ENCODE measurements at places on chromosomes 1 and 21.

GRCh38 chr21:14917762-14918161, 147.0 kb downstream of the NRIP1 start:
- DNase-seq = no peak

GRCh38 chr1:71780681-71781080, 501.7 kb downstream of the NEGR1 start:
- DNase-seq = no peak

DNA sequence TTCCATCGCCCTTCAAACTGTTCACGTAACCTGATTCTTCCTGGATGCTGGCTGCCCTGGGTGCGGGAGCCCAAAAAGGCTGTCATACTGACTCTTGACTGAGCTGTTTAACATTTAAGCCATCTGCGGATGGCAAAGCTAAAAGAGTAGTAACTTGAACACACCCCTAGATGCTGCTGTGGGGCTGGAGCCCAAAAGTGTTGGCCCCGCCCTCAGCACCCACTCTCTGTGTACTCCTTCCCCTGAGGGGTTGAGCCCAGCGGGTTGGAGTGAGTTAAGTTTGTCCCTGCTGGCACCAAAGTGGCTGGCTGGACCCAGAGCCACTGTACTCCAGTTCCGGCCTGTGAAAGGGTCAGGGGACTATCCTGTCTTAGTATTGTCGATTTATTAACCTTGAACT, 640.6 kb downstream of the PTPRU start:
- no peak for DNase-seq

DNA sequence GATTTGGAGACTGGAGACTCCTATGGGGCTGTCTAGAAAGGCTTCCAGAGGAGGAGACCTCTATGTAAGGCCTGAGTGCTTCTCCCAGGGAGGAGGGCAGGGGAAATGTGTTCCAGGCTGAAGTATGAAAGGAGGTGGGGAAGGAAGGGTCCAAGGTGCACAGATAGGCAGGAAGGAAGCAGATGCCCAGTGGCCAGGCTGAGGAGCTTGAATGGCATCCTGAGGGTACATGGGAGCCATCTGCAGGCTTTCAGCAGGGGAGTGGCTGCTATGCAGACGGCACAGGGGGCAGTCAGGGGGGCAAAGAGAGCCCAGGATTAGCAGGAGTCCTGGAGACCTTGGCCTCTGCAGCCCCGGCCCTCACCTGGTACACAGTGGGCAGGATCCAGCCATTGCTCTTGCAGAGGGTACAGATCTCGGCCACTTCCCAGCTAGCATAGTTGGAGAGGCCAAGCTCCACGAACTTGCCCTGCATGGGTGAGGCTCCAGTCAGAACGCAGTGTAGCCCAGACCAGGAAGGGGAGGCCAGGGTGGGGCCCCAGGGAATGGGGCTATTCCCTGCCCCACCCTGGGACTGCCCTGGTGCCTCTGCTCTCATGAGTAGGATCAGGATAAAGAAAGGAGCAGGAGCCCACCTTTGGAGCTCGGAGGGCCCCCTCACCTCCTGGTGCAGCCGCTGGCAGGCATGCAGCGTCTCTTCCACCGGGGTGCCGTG, 4.0 kb downstream of the AKR7A2 start:
- no peak for DNase-seq

- no peak for DNase-seq
Observed at GRCh38 chr1:197933016-197933415, 15.8 kb downstream of the LHX9 start.

GRCh38 chr1:79431340-79431739, 424.8 kb upstream of the ADGRL4 start:
- no peak for DNase-seq

- DNase-seq = no peak
Observed at GRCh38 chr1:67009792-67010191, 44.2 kb downstream of the SLC35D1 start.

DNA sequence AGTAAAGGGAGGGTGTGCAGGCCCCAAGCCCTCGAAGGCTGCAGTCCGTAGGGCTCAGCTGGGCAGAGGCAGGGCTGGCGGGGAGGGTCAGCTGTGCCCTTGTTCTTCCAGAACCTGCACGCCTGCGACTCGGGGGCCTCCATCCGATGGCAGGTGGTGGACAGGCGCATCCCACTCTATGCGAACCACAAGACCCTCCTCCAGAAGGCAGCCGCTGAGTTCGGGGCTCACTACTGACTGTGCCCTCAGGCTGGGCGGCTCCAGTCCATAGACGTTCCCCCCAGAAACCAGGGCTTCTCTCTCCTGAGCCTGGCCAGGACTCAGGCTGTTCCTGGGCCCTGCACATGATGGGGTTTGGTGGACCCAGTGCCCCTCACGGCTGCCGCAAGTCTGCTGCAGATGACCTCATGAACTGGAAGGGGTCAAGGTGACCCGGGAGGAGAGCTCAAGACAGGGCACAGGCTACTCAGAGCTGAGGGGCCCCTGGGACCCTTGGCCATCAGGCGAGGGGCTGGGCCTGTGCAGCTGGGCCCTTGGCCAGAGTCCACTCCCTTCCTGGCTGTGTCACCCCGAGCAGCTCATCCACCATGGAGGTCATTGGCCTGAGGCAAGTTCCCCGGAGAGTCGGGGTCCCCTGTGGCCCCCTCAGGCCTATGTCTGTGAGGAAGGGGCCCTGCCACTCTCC, 13.6 kb upstream of the LRRC3 start:
- no peak for DNase-seq

DNA sequence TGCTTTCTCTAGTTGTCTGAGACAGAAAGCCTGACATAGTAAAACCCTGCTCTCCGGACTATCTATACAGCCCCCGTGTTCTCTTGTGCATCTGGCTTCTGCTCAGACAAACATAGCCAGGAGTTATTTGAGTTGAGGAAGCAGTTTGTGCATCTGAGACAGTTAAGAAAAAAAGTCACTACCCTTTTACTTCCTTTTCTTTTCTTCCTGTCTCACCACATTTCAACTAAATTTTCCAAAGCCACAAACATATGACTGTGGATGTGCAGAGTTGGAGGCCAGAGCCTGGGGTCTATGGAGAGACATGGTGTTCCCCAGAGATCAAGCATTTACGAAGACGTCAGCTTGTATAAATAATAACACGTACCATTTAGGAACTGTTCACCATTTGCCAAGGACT, 158.5 kb upstream of the FGGY start:
- no peak for DNase-seq

- DNase-seq = no peak
Observed at GRCh38 chr1:51755437-51755836, 123.1 kb downstream of the NRDC start.

DNA sequence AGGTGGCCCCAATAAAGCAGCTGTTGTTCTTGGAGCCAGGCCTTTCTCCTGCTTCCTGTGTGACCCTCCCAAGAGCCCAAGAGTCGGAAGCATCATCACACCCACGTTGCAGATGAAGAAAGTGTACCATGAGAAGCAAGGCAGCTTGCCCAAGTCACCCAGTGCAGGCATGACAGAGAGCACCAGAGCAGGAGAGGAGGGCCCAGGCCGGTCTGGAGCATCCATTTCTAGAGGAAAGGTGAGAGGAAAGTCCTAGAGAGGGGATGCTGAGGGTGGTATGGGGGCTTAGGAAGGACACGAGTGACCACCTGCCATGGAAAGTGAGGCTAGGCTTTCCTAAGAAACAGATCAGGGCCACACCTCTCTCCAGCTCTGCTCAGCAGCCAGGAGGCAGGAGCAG, 47.0 kb downstream of the C1orf198 start:
- no peak for DNase-seq

GRCh38 chr21:42348762-42349161, 2.0 kb downstream of the TFF2 start:
- DNase-seq = no peak

- DNase-seq = no peak
Observed at GRCh38 chr1:178649582-178650350, 75.3 kb upstream of the RALGPS2 start.

DNA sequence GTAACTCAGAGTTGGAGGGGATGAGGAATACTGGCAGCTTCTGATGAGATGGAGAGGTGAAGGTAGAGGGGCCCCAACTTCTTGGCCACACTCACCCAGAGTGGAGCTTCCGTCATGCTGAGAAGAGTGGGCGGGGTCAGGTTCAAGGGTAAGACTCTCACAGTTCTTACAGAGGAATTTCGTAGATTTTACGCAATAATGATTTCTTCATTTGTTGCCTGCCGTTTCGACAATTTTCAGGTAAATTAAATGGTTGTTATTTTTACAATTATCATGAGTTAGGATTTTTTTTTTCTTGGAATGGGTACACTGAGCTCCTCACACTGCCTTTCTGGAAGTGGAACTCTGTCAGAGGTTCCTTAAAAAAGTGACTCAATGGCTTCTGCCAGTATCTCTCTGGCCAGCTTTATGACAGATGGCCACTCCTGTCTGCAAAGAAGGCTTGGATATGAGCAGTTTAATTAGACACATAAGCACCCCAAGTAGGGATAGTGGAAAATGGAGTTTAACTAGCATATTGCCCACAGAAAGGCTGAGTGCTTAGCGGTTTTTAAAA, 13.8 kb upstream of the NLRP3 start:
- DNase-seq = no peak

- DNase-seq = no peak
Observed at GRCh38 chr1:185431612-185432011, 114.6 kb upstream of the IVNS1ABP start.

DNA sequence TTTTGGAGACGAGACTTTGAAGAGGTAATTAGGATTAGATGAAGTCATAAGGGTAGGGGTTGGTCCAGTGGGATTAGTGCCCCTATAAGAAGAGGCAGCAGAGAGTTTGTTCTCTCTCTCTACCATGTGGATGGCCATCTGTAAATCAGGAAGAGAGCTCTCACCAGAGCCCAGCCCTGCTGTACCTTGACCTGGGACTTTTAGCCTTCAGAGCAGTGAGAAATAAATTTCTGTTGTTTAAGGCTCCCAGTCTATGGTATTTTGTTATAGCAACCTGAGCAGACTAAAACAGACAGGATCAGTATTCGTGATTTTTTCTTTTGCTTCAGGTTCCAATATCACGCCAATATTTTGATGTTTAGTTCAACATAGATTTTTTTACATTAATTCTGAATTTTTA, 30.0 kb downstream of the TBX15 start:
- no peak for DNase-seq

DNA sequence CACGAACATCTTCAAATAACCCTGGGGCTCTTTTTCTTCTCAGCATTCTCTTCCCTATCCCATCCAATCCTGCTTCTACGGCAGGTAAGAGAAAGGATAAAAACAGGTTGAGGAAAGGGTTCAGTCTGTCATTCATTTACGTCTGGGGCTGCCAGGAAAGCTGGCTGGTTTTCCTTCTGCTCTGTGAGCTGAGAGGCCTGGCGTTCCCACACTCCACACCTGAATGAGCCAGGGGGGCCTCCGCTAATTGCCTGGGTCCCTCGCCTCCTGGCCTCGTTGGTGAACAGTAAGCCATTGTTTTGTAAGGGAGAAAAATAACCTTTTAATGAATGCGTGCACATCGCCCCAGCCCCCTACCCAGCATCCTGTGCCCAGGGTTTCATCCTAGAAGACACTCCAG, 70.8 kb upstream of the SIM2 start:
- no peak for DNase-seq

GRCh38 chr1:112397841-112398240, 1.8 kb downstream of the CTTNBP2NL start:
- DNase-seq = no peak

- DNase-seq = no peak
Observed at GRCh38 chr1:203189951-203190352, 3.4 kb upstream of the CHI3L1 start.

GRCh38 chr1:244350027-244350426, 101.7 kb downstream of the ADSS2 start:
- DNase-seq = no peak

DNA sequence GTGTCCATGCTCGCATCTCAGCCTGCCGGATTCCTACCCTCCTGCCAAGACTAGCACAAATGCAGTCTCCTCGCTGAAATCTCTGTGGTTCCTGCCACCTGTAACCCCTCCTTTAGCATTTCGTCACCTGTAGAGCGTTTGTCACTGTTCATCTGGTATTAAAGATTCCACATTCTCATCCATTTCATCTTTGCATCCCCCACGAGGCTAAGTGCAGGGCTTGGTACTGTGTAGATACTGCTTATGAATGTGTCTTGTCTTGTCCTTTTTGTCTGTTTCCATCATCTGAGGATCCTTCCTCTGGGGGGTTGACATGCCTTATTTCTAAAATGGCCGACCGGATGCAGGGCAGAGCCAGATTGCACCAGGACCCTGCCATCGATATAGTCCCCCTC, 53.7 kb upstream of the DNAJC6 start:
- no peak for DNase-seq

DNA sequence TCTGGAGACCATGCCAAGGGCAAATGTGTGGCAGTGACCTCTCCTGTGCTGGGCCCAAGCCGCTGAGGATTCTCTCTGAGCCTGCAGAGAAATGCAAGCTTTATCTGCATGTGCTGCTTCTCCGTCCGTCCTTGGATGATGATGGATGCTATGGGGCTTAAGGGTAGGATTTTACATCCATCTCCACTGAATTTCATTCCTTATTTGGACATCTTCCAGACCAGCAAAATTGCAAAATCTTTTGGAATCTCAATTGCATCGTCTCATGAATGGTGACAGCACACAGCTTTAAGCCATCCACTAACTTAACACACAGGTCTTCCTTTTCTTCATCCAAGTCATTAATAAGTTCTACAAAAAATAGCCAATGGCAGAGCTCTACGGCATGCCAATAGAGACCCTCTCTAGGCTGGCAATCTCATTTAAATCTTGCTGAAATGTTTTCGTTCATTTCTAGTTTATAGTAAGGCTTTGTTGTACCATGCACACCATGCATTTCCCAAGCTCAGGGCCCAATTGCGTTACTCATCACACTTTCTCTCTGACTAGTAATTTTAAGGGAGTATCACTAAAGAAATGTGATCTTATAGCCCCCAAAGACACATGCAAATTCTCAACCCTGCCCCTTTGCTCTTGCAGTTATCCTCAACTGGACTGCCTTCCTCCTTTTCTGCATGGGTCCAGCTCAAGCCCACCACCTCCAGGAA, 11.1 kb downstream of the BATF3 start:
- no peak for DNase-seq

- peak; percentile 24 for DNase-seq
Observed at GRCh38 chr1:84693005-84693404, 2.7 kb upstream of the SSX2IP start.

DNA sequence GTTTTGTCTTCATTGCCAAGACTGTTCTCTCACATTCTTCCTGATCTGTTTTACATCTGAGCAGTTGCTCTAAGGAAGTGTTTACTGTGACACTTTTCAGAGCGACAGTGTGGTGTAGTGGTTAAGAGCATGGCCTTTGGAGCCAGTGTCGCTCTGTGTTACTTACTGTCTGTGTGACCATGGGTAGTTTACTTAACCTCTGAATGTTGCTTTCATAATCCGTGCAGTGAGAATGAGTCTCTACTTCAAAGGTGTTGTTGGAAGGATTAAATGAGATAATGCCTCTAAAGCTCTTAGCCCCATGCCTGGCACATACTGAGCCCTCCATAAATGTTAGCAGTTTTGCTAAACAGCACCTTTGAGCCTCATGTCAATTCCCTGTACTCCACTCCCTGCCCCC, 35.9 kb upstream of the ZFP69B start:
- no peak for DNase-seq

DNA sequence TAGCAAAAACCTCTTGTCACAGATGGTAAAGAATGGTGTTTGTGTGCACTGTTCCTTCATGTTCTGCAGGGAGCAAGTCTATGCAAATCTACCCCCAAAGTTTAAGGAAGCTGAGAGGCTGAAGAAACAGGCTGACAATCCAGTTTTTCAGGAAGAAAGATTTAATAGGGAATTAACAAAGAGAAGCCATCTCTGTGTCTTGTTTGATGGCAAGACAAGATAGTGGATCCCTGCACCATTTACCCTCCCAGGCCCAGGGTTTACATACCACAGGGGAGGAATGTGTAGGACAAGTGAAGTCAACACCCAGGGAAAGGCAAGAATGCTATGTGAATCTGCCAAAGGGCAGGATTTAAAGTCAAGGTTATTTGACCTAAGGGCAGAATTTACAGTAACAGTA, 48.1 kb upstream of the FNBP1L start:
- DNase-seq = no peak
